GM23248 (cell line): ENCODE measurements at places on chromosomes 4 and X. TPM values are rescaled to one million over a fixed set of nuclear protein-coding genes. Genes with fewer than 3 reads are reported as not detected.
A peak's percentile ranks its signal among the peaks of the same experiment; 100 is the strongest.

The SH3D19 gene
- total RNA-seq, result 47.8 and 48.2 TPM in 2 replicates

The EXOC1L gene
- total RNA-seq, result not detected in 2 replicates

DNA sequence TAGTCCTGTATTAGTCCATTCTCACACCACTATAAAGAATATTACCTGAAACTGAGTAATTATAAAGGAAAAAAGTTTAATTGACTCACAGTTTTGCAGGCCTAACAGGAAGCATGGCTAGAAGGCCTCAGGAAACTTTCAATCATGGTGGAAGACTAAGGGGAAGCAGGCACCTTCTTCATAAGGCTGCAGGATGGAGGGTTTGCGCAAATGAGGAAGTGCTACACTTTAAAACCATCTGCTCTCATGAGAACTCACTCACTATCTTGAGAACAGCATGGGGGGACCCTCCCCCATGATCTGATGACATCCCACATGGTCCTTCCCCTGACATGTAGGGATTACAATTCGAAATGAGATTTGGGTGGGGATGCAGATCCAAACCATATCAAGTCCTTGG is 12.1 kb upstream of the MAGEA11 start:
- DNase-seq, result no peak
- H3K36me3 ChIP-seq, result no peaks in the 10 kb centered on the region
- H3K27ac ChIP-seq, result no peak overlapping the region
- no peak overlapping the region for H3K4me3 ChIP-seq
- H3K4me1 ChIP-seq, result no peaks in the 10 kb centered on the region

DNA sequence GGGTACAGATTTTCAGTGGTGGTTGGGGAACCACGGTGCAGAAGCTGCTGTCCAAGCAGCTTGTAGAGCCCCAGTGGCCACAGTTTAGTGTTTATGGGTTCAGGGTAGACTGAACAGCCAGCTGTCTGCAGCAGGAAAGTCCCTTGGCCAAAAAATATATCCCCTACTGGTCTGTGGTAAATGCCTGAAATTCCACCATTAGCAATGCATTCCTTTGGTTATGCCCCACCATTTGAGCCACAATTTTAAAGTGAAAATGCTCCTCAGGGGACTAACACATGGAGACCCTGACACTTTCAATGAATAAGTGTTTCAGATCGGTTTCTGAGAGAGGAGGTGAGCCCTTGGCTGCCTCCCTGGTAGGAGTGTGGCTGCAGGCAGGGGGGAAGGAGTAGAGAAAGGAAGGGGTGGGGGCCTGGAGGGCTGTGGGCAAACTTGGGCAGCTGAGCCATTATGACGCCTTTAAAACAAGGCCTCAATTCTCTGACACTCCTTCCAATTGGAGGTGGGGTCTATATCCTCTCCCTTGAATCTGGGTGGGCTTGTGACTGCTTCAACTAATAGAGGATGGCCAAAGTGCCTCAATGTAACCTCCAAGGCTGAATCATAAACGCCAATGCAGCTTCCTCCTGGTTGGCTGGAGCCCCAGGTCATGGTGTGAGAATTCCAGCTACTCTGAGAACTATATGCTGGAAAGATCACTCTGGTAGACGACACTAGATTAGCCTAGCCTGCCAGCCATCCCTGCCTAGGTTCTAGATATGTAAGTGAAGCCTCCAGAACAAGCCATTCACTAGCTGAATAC is 75.8 kb upstream of the ATP6AP2 start:
- no peaks in the 10 kb centered on the region for H3K36me3 ChIP-seq
- no peaks in the 10 kb centered on the region for H3K27me3 ChIP-seq
- H3K4me3 ChIP-seq, result no peak overlapping the region
- H3K27ac ChIP-seq, result peak overlapping the region; percentile 48

DNA sequence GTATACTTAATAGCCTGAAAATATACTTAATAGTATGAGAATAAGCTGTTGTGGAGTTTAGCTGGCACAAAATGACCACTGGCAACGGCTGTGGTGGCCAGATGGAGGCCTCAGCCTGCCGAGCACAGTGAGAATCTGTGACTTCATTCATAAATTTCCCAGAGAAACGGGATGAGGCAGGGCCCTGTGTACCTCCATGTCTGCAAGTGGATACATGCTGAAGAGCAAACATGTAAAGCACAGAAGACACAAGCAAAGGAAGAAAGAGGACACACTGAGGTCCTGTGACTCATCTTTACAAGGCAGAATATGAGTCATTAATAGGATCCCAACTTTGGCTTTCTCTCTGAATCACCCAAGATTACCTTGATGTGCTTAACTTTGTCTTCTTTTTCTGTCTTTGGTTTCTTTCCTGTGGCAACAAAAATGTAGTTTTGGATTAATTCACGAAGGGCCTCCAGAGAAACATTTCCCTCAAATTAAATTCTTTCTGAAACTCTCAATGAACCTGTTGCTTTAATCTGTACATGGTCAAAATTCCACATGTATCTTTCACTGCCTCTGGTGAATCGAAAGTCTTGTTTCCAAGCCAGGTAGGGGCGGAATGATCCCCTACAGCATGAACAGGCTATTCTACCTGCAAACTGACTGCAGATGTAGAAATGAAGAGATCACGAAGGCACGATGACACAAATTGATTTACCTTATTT is 56.4 kb downstream of the IRF2 start:
- H3K36me3 ChIP-seq, result 0 out of 2 replicates have a peak, but pooled peaks cover 13% of the 10 kb centered on the region
- peak overlapping the region; percentile 61 for H3K27ac ChIP-seq
- H3K27me3 ChIP-seq, result no peaks in the 10 kb centered on the region
- no peak overlapping the region for H3K4me3 ChIP-seq

DNA sequence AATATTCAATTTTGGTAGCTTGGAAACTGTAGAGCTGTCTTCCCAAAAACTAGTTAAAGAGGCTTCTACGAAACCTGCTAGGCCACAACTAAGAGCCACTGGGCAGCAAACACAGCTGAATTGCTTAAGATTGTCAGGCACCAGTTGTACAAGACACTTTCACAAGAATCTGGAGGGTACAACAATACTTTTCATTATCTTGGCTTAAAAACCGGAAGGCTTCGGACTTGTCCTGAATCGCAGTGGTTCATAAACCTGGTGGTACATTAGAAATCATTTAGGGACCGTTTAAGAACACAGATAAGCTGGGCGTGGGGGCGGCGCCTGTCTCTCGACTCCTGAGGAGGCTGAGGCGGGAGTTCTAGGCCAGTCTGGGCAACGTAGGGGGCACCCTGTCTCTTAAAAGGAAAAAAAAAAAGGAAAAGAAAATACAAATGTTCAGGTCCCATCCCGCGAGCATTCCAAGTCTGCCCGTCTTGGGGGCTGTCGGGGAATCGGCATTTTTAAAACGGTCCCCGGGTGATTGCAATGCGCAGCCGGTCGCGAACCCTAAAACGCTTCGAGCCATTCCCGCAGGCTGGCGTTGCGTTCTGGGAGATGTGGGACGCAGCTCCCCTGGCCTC is 763 bp downstream of the PYURF start:
- H3K27me3 ChIP-seq, result no peaks in the 10 kb centered on the region
- H3K36me3 ChIP-seq, result peaks cover 15% of the 10 kb centered on the region; the same call in 1 of the 2 replicates
- H3K27ac ChIP-seq, result peak overlapping the region; percentile 97
- peak overlapping the region; percentile 86 for H3K4me3 ChIP-seq
- peaks cover 29% of the 10 kb centered on the region for H3K4me1 ChIP-seq

The GAGE12F gene
- not detected in 2 replicates for total RNA-seq

GRCh38 chr4:4248885-4249203 is 821 bp upstream of the TMEM128 start:
- peak; percentile 66 for DNase-seq
- peaks cover 14% of the 10 kb centered on the region for H3K4me1 ChIP-seq
- no peaks in the 10 kb centered on the region for H3K27me3 ChIP-seq
- no peaks in the 10 kb centered on the region; the same call in 1 of the 2 replicates for H3K36me3 ChIP-seq
- peak overlapping the region; percentile 84 for H3K4me3 ChIP-seq
- peak overlapping the region; percentile 91 for H3K27ac ChIP-seq

DNA sequence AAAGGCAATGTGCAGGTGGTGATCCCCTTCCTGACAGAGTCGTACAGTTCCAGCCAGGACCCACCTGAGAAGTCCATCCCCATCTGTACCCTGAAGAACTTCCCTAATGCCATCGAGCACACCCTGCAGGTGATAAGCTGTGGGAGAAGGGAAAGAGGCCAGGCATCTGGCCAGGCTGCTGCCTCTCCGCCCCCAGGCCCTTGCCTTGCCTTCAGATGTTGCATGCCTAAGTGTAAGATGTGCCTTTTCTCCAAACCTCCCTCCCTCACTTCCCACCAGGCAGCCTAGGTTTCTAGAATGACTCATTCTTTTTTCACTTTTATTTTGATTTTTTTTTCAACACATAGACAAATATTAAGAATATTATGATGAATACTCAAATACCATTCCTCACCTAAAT is 12.2 kb upstream of the CDK16 start:
- no peak overlapping the region for H3K4me3 ChIP-seq
- no peaks in the 10 kb centered on the region for H3K4me1 ChIP-seq
- H3K27ac ChIP-seq, result peak overlapping the region; percentile 41; the same call in 1 of the 2 replicates
- H3K36me3 ChIP-seq, result peaks cover 25% of the 10 kb centered on the region; the same call in 1 of the 2 replicates
- H3K27me3 ChIP-seq, result no peaks in the 10 kb centered on the region

GRCh38 chr4:52197306-52197705 is 146.2 kb downstream of the SPATA18 start:
- no peak overlapping the region for H3K4me3 ChIP-seq
- H3K36me3 ChIP-seq, result no peaks in the 10 kb centered on the region
- H3K27ac ChIP-seq, result no peak overlapping the region
- no peaks in the 10 kb centered on the region for H3K27me3 ChIP-seq
- H3K4me1 ChIP-seq, result 0 out of 2 replicates have a peak, but pooled peaks cover 8% of the 10 kb centered on the region

GRCh38 chr4:3418029-3418762 is 23.6 kb upstream of the HGFAC start:
- no peak for DNase-seq
- no peaks in the 10 kb centered on the region for H3K27me3 ChIP-seq

The LNX1 gene
- 9.4 and 10.9 TPM in 2 replicates for total RNA-seq

DNA sequence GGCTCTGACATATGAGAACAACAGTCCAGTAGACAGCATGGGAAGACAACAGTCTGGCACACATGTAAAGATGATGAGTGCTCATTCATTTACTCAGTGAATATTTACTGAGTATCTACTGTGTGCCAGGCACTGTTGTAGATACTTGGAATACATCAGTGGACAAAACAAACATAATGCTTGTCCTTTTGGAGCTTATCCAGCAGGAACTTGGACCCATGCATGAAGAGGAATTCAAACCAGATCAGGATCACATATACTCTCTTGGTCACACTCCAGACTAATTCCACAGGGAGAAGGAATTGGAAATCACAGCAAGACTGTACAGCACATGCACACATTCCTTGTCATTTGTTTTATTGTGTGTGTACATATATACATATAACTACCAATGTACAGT is 217.6 kb upstream of the TTC29 start:
- no peaks in the 10 kb centered on the region for H3K27me3 ChIP-seq
- no peaks in the 10 kb centered on the region for H3K36me3 ChIP-seq
- H3K27ac ChIP-seq, result no peak overlapping the region
- no peak for DNase-seq
- H3K4me1 ChIP-seq, result 0 out of 2 replicates have a peak, but pooled peaks cover 3% of the 10 kb centered on the region

- H3K27ac ChIP-seq, result no peak overlapping the region
- H3K27me3 ChIP-seq, result no peaks in the 10 kb centered on the region
- H3K4me3 ChIP-seq, result no peak overlapping the region
- no peak for DNase-seq
- H3K36me3 ChIP-seq, result no peaks in the 10 kb centered on the region
- peaks cover 24% of the 10 kb centered on the region for H3K4me1 ChIP-seq
These were observed 646.0 kb upstream of the FAM241A start for GRCh38 chr4:111499291-111499690.

DNA sequence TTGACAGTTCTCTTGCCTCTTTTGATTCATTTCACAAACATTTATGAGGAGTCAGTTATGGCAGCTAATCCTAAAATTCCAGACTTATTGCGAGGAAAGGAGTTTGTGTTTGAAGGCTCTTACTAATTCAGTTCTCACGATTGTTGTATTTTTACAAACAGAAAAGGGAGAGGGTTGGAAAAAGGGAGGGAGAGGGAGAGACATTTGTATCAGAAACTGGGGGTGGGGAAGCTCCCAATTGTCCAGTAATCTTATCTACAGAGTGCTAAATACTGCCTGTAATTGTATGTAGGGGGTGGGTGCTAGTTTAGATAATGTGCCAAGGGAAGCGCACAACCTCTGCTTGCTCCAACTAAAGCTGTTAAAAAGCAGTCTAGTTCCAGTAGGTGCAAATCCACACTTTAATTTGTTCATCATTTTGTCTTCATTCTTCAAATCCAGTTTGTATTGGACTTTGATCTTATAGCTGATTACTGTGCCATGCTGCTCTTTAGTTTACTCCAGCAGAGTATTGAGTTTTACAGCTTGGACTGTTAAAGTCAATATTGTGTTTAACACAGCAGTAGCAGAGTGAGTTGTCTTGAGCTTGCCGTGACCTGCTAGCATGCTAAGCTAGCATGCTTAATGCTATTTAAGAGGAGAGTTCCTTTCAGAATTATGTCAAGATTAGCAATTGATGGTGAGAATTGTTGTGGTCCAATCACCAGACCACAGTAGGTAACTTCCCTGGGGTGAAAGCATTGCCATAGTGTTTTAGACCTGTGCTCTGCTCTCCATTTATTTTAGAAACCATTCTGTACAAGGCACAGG is 13.9 kb downstream of the FNIP2 start:
- no peaks in the 10 kb centered on the region for H3K36me3 ChIP-seq
- peaks cover 39% of the 10 kb centered on the region for H3K4me1 ChIP-seq
- DNase-seq, result peak; percentile 70
- peak overlapping the region; percentile 75 for H3K27ac ChIP-seq
- H3K4me3 ChIP-seq, result peak overlapping the region; percentile 49

- peaks cover 26% of the 10 kb centered on the region for H3K4me1 ChIP-seq
- H3K27ac ChIP-seq, result no peak overlapping the region
- no peak overlapping the region for H3K4me3 ChIP-seq
- H3K36me3 ChIP-seq, result no peaks in the 10 kb centered on the region
- H3K27me3 ChIP-seq, result no peaks in the 10 kb centered on the region
These were observed 540.5 kb upstream of the BOD1L1 start for GRCh38 chr4:14167876-14168510.

The GLRA3 gene
- total RNA-seq, result not detected in 2 replicates

DNA sequence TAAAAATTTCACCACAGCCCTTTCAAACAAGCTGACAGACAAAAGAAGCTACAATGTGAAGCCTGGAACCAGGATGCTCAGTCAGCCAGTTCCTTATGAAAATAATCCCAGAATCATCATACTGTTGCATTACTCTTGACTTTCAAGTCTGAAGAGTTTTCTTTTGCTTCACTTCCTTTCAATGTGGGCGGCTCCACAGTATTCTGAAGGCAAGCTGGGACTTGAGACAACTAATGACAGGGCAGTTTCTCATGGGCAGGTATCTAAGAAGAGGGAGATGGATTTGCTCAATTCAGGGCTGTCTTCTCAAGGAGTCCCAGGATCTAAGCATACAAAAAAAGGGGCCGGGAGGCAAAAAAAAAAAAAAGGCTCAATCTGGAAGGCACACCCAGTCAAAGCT is 173.4 kb downstream of the PAPSS1 start:
- no peak overlapping the region for H3K4me3 ChIP-seq
- no peaks in the 10 kb centered on the region for H3K4me1 ChIP-seq
- H3K27ac ChIP-seq, result no peak overlapping the region
- H3K36me3 ChIP-seq, result no peaks in the 10 kb centered on the region
- no peaks in the 10 kb centered on the region for H3K27me3 ChIP-seq
- peak; percentile 4 for DNase-seq
